A549 treated with ZK216348 at 1 μM for 4 hours (cell line): ENCODE measurements at places on chromosomes 1 and 21. TPM values are rescaled to one million over a fixed set of nuclear protein-coding genes. Genes with fewer than 3 reads are reported as not detected.

The SPRR1A gene
- total RNA-seq = not detected in 5 replicates

The ZNF648 gene
- not detected in 5 replicates for total RNA-seq

The HHIPL2 gene
- 7.8 to 12.3 TPM (median 11.6 TPM) in 5 replicates for total RNA-seq

The LMX1A gene
- total RNA-seq = not detected in 5 replicates

The NTRK1 gene
- total RNA-seq = 0.11 to 0.16 TPM (median 0.12 TPM) in 3 of 5 replicates, not detected in the others

The ACP6 gene
- total RNA-seq = 16.1 to 23.9 TPM (median 20.6 TPM) in 5 replicates

The TPTE gene
- total RNA-seq = not detected in 5 replicates
